ENCODE measurements at places on chromosomes 5 and 9.

DNA sequence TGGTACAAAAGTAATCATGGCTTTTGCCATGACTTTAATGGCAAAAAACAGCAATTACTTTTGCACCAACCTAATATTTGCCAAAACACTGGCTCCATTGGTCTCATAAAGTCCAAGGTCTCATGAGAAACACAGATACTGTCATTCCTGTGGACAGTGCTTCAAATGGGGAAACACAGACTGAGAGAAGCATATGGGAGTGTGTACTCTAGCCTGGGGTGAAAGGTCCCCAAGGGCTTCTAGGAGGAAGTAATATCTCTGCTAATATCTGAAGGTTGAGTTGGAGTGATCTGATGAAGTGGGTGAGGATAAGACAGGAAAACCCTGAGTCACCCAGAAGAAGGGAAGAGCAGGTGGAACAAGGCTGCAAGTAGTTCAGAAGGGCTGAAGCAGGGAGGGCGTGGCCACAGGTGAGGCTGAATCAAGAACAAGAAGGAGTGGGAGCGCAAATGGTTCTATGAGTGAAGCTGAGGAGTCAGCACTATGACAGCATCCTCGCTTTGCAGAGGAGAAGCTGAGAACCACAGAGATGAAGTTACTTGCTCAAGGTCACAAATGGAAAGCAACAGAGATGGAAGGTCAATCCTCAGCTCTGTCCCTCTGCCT, 164.1 kb downstream of the ASTN2 start:
- DNase-seq: no peak

- no peak for DNase-seq
These were observed 226.2 kb upstream of the TBC1D2 start for GRCh38 chr9:98481676-98482075.

GRCh38 chr5:71563161-71563560, 24.0 kb upstream of the MCCC2 start:
- DNase-seq: no peak

DNA sequence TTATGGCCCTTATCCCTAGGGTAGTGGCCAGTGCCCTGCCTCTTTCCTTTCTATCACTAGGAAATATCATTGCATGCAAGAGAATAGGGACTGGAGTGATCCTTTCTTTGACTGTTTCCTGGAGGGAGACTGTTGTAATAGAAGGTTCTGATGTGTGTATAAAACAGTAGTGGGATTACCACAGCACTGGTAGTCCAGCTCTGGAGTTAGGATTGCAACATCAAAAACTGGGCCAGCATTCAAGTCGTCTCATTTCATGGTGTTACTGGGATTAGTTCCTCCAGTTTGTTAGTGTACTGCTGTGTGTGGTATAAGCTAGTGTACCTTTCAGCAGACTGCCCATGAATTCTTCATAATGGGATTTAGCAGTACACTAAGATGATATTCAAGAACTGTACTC, 45.8 kb downstream of the KIAA1958 start:
- DNase-seq: no peak

- DNase-seq: no peak
These were observed 465.1 kb downstream of the PDE4D start for GRCh38 chr5:59428391-59428790.

- no peak for DNase-seq
These were observed 141.1 kb upstream of the NR3C1 start for GRCh38 chr5:143544606-143545005.

- no peak for DNase-seq
These were observed 524 bp downstream of the FUBP3 start for GRCh38 chr9:130579738-130580463.

DNA sequence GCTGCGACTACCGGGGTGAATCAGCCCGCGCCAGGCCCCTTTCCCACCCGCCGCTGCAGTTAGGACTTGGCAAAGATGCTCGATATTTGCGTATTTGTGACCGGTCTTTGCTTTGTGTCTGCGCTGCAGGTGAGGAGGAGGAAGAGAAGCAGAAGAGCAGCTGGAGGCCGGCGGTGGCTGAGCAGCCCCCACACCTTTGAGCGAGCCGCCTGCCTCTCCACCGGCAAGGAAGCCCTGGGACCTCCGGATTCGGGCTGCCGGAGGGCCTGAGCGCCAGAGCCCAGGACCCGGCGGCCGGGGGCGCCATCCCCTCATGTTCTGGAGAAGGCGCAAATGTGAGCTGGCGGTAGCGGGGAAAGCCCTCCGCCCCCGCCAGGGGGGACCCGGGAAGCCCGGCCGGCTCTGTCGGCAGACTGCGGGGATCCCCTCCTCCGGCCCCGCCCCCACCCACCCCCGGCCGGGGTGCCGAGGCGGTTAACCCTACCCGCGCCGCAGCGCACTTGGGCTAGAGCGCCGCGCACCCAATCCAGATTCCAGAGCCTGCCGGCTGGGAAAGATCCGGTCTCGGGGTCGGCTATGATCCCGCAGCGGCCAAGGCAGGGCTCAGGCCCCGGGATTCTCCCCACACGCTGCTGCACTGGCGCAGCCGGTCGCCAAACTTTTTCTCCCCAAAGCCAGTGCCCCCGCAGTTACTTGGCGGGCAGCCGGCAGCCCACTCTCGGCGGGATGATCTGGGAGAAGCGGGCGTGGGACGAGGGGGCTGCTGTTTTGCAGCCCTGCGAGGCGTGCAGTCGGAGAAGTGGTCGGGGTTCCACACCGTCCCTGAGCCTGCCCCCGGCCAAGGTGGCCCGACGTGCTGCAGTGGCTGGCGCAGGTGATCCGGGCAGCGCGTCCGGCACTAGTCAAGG, 800 bp upstream of the KCNN2 start:
- peak; percentile 24 for DNase-seq

DNA sequence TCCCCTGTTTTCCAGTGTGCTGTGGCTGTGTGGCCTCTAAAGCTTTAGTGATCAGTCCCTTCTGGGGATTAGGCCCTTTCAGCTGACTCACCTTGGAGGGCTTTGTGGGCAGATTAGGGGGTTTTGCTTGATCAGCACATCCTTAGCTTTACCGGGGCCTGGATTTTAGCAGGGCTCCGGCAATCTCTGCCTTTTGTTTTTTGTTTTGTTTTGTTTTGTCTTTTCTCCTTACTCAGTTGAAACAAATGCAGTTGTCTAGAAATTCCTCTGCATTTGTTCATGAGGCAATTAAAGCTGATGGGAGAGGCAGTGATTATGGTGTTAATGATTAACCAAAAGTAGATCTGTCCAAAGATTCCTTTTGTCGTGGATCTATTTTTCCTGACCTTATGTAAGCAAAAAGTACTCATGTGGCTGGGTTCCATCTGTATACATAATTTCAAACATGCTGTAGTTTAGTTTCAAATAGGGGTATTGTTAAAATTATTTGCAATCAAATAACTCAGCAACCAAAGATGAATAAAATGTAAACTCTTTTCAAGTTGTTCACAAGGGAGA, 5.2 kb upstream of the TDRD7 start:
- DNase-seq: no peak

- no peak for DNase-seq
These were observed 207.1 kb upstream of the PAPPA start for GRCh38 chr9:115946530-115946929.

- peak; percentile 22 for DNase-seq
These were observed 146.2 kb downstream of the GOLPH3 start for GRCh38 chr5:32027717-32028458.
